SHP77 treated with DMSO at 0.1 percent for 48 hours (cell line): ENCODE measurements at places on chromosomes 2 and 18.

DNA sequence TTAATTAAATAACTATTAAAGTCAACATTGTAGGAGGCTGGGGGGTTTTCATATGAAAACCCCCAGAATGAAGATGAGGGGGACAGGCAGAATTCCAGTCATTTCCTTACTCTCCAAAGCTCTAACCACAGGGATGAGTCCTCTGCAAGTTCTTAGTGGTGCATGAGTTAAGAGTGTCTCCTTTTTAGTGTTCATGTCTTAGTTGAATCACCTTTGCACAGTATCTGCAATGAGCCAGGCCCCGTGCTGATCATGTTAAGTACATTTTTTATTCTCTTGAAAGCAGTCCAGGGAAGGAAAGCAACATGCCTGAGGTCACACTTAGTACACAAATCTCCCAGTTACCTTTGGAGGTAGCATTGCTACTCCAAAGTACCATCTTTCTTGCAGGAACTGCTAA lies 25.7 kb upstream of the MSGN1 start:
- DNase-seq = no peak

- DNase-seq = no peak
Observed at GRCh38 chr18:79884963-79885728, 66.3 kb downstream of the SLC66A2 start.

DNA sequence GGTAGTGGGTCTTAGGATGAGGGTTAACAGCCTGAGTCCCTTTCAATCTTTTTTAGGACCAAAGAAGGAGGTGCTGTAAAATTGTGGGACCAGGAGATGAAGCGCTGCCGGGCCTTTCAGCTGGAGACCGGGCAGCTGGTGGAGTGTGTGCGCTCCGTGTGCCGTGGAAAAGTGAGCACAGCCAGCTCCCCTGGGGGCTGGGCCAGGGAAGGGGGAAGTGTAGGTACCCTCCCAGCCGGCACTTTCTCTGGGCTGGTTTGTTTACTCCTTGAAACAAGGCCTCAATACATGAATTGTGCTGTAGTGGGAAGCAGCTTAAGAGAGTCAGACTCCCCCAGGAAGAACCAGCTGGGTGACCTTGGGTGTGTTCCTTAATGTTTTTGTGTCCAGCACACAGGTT lies 90.1 kb downstream of the RTN4 start:
- no peak for DNase-seq

GRCh38 chr2:161165811-161166210 lies 5.6 kb downstream of the TANK start:
- no peak for DNase-seq

DNA sequence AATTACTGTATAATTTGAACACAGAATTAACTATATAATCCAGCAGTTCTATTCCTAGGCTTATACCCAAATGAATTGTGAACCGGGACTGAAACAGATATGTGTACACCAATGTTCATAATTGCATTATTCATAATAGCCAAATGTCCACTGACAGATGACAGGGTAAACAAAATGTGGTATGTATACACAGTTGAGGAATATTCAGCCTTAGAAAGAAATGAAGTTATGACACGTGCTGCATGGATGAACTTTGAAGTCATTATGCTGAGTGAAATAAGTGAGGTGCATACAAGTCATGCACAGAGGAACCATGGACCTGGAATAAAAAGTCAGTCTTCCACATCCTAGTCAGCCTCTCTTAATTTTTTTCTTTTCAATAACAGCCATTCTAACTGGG lies 91.9 kb downstream of the SH3RF3 start:
- no peak for DNase-seq

DNA sequence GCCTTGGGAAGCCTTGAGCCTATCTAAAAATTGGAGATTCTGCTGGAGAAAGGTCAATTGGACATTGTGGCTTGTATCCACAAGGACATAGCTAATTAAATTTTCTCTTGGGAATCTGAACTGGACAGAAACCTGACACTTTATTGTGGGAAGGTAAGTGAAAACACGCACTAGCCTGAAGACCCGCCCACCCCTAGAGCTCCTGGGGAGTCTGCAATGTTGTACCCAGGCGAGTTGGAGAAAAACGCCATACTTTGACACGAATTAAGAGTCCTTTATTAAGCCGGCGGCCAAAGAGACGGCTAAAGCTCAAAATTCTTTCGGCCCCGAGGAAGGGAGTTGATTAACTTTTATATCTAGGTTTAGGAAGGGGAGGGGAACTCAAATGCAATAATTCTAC lies 1.2 kb upstream of the ZNF892 start:
- no peak for DNase-seq

DNA sequence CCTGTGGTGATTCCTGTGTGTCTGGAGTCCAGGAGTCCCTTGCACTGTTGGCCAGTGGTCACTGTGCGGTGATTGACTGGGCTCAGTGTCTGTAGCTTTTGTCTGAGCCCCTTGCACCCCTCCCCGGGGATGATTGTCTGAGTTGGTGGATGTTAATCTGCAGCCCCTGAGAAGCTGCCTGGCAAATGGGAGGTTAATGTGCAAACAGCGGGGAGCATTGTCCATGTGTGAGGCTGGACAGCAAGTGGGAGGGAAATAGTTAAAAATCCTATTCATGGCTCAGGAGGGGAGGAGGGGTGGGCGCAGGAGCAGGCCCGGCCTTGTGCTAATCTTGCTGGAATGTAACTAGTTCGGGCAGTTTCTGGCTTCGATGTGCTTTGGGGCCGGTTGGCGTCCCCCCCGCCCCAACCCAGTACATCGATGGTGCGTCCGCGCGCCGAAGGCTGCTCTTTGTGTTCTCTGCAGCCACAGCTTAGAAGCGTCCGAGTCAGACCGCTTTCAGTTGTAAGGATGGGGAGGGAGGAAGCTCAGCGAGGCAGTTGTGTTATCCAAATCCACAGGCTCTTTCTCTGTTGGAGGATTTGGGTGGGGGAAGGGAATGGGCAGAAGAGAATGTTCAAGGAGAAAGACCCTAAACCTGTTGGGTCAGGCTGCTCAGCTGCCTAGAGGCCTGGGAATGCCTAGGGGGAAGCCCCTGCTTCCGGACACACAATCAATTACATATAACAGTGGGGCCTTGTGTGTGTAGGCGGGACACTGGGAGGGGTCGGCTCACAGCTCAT lies 71.8 kb downstream of the TGOLN2 start:
- DNase-seq = no peak

- peak; percentile 61 for DNase-seq
Observed at GRCh38 chr2:27264753-27265535, 2.1 kb upstream of the SLC30A3 start.

DNA sequence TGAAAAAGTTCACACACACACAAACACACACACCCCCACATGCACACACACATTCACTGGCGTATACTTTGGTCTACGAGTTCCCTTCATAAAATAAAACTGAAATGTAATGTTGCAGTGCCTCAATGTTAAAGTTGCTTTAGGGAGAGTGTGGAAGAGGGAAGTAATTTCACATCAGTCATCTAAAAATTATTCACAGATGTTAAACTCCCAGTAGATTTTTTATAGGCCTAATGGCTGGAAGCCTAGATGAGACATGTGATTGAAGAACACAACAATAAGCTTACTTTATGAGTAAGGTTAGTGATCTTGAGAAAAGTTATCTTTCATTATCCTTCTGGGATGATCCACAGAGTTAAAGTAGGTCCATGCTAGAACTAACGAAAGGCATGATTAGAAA lies 506.7 kb upstream of the CNTNAP5 start:
- DNase-seq = no peak

DNA sequence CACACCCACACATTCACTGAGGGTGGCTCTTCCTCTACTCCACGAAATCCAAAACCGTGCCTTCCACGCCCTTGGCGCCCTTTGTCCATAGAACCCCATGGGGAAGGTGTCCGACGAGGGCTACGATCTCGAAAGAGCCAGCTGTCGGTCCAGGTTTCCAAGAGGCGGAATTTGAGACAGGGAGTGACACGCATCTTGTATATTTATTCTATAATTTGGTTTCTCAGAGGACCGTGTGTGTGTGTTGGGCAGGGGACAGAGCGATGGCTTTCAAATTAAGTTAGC lies 726 bp downstream of the C2orf69 start:
- DNase-seq = no peak

DNA sequence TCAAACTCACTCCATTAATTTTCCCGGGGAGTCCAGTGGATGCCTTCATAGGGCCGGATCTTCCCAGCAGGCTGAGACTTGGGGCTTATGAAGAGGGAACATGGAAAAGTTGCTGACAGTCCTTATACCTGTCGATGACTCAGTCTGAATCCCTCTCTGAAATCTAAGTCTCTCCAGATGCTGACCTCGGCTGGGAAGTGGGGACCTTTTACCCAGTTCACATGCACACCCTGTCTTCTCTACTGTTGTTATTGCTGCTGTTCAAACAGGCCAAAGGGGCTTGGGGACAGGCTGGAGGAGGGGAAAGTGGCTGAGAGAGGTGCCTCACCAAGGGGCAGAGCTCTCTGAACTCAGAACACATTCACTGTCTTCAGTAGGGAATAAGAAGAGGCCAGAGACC lies 4.1 kb upstream of the TNP1 start:
- DNase-seq = no peak

GRCh38 chr2:146807568-146808168 lies 1037.2 kb upstream of the ACVR2A start:
- no peak for DNase-seq

DNA sequence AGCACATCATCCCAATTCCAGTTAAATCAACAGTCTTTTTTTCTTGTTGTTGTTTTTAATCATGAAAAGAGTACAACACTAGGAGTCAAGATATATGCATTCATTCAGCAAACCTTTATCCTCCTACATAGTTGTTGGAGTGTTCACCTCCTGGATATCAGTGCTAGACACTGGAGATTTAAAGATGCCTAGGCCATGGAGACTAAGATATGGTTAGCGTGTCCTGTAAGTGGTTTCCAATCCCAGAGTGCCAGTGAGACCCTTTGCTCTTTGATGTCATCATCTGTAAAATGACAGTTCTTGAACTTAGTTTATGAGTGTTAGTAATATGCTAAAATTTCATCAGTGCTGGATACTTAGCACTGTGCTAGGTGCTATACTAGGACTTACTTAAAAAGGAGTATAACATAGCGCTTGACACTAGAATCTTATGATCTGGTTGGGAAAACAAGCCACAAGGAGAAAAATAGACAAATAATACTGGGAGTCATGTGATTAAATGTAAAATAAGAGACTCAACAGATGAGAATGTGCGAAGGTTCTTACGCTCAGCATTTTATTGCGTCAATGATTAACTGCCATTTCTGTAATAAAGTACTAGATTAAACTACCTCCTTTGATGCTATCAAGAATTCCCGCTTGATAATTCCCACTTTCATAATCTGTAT lies 31.5 kb downstream of the BABAM2 start:
- no peak for DNase-seq
